ENCODE measurements at places on chromosomes 2 and 18.

DNA sequence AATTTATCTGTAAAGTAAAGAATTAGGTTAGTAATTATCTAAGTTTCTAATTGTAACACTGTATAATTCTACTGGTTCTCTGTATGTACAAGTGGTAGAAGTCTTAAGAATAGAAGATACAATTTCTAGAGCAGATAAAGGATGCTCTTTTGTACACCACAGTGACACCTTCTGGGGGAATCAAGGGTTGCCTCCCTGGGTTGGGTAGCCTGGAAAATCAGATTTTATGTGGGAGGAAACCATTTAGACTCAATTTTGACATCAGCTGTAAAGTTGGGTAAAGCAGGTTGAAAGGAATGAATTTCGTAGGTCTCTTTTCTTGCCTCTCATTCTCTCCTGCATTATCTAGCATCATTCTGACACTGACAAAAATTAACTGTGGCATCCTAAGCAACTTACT lies 354.8 kb downstream of the DCC start:
- DNase-seq, result no peak

DNA sequence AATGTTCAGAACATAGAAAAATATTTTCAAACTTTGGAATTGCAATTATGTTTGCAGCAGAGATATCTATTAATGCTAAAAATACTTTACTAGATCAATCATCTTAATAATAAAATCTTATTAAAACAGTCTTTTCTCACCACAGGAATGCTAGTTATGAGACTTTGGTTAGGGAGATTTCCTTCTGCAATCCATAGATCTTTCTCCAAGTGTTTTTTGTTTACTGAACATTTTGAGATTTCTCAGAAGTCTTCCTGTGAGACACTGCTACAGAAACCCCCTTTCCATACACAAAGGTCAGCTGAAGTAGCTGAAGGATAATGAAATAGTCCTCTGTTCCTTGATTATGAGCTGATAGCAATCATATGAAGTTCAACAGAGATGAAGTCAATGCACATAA lies 59.4 kb upstream of the RAPH1 start:
- no peak for DNase-seq

DNA sequence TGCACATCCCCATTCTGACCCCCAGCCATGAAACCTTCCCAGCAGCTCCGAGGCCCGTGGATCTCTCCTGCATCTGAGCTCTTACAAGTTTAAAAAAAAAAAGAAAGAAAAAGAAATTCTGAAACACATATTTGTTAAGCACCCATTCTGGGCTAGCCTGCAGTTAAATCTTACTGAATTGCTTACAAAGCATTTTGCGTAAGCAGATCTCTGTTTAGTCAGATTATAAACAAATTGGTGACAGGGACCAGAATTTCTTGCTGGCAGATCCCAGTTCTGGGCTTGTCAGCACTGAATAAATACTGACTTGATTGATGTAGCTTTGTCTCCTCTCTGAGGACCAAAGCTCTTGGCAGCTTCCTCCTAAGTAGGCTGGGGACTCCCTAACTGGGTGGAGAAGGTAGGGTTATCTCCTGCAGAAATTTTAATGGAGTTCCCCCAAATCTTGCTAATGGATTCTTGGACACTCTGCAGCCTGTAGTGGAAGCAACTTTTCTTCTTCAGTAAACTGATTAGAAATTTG lies 160.9 kb downstream of the MIB1 start:
- no peak for DNase-seq

GRCh38 chr2:230751062-230751461 lies 38.4 kb downstream of the CAB39 start:
- no peak for DNase-seq

DNA sequence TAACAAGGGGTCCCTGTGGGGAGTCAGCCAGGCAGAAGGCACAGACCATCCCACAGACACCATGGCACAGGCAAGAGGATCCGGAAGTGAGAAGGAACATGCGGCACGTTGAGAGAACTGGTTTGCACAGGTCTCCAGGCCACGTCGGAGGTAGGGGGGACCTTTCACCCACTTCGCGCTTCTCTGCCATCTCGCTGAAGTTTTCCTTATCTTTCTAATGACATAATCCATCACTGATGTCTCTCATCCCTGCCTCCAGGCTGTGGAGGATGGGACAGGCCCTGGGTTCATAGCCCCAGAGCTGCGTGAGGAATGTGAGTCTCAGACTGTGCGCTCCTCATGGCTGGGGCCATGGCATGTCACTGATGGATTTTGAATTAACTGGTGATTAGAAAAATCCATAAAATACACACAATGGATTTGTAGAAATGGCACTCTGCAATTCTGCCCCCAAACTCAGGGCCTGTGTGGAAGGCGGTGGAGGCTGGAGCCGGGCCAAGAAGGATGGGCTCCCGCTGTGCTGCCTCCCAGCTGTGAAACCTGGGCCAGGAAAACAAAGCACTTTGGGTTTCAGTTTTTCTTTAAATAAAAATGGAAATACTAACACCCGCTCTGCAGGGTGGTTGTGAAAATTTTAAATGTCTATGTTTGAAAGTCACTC lies 113.3 kb upstream of the ALKAL2 start:
- peak; percentile 55 for DNase-seq

DNA sequence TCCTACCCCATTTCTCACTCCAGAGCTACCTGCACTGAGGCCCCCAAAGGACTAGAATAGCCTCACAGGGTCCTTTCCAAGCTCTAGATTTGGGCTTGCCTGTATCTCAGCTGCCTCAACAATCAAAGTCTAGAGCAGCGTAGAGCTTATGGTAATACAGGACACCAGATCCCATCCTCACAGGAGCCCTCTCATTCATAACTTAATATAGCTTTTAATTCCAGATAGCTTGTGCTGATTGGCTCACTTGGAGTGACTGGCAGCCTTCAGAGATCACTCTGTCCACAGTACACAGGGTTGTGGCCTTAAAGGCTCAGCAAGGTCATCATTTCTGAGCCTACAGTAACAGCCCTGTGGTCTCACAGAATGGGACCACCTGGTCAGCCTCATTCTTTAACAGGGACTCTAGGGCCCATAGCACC lies 51.4 kb downstream of the ZFP36L2 start:
- DNase-seq, result no peak

DNA sequence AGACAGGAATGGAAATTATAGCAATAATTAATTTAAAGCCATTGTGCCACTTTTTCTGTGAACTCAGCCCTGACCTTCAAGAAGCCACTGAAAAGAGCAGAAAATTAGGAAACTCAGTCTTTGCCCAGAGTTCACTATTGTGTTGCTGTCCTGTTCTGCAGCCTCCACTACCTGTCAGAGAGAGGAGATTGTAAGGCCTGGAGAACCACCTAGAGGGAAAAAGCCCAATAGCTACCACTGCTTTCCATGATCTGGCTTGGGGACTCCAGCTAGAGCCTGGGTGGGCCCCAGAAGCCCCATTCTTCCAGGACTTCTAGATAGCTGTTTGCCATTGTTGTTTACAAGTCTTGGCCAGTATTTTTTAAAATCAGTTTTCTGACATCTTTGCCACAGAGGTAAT lies 176.1 kb upstream of the KLF7 start:
- no peak for DNase-seq

GRCh38 chr18:7333025-7333562 lies 102.2 kb downstream of the LRRC30 start:
- DNase-seq, result no peak

GRCh38 chr18:10420561-10421352 lies 33.7 kb upstream of the APCDD1 start:
- no peak for DNase-seq

GRCh38 chr18:77106331-77106730 lies 26.3 kb downstream of the MBP start:
- peak; percentile 87 for DNase-seq

GRCh38 chr2:229296536-229296935 lies 25.4 kb upstream of the PID1 start:
- no peak for DNase-seq

- DNase-seq, result no peak
These were observed 454.5 kb downstream of the XIRP2 start for GRCh38 chr2:167342769-167343168.

DNA sequence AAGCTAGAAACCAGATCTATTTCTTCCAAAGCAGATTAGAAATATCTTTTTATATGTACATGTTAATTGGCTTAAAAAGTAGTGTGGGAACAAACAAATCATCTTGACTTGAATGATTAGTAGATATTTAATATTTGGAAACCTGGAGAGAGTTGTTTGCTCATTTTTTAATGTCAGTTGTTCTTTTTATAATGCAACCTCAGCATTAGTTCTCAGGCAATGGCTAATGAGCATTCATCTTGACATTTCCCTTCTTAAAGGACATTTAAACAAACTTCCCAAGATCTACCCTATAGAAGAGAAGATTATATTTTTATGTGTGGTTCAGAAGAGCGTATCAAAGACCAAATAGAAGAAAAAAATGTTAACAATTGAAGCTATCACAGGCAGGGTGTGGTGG lies 334.0 kb downstream of the CTNNA2 start:
- DNase-seq, result no peak

DNA sequence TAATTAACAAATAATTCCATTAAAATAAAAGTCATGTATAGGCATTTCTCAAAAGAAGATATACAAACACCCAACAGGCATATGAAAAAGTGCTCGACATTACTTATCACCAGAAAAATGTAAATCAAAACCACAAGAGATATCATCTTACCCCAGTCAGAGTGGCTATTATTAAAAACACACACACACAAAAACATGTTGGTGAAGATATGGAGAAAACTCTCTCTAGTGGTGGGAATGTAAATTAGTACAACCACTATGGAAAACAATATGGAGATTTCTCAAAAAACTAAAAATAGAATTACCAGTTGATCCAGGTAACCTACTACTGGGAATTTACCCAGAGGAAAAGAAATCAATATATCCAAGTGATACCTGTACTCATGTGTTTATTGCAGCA lies 966.3 kb upstream of the POU3F3 start:
- no peak for DNase-seq

- no peak for DNase-seq
These were observed 42.4 kb downstream of the ZSWIM2 start for GRCh38 chr2:186806591-186806990.

- DNase-seq, result no peak
These were observed 3.2 kb downstream of the RALBP1 start for GRCh38 chr18:9478545-9478944.

- no peak for DNase-seq
These were observed 195.8 kb downstream of the CYP26B1 start for GRCh38 chr2:71951718-71952404.

- DNase-seq, result no peak
These were observed 11.6 kb downstream of the GLI2 start for GRCh38 chr2:120747281-120747680.

GRCh38 chr2:222309361-222309760 lies 10.6 kb upstream of the PAX3 start:
- DNase-seq, result no peak

DNA sequence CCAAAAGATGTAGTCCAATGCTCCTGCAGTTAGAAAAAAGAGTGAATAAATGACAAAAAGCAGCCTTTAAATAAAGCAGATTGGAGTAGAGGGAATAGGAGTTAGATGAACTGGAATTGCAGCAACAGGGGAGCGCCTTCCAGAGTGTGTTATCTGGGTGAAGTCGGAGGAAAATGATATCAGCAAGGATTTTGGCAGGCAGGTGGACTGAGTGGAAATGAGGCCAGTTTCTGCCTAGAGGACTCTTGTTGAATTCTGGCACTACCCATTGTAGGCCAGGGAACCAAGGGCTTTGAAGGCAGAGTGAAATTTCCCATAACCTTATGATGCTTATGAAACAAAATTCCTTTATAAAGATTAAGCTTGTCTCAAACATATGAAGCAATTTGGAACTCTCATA lies 59.8 kb downstream of the AKAIN1 start:
- DNase-seq, result no peak

GRCh38 chr2:37711831-37712230 lies 40.4 kb upstream of the CDC42EP3 start:
- no peak for DNase-seq

- DNase-seq, result no peak
These were observed 277.7 kb upstream of the MAP2 start for GRCh38 chr2:209145941-209146681.

GRCh38 chr18:74249181-74249968 lies 42.4 kb downstream of the CYB5A start:
- no peak for DNase-seq

Data from DND-41 (cell line).